ENCODE measurements at places on chromosomes 16 and 17.

DNA sequence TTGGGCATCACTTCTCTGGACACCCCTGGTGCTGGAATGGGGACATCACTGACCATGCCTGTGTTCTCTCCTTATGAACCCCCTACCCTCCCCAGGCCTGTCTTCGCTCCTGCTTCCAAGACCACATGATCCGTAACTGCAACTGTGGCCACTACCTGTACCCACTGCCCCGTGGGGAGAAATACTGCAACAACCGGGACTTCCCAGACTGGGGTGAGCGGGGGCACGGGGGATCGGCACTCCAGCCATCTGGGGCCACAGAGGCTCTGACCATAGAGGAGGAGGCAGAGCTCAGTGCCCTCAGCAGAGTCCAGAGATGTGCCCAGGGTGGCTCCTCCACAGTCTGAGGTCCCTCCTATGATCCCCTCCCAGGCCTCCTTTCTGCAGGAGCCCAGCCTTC lies 73.5 kb downstream of the SCNN1B start:
- no peak for DNase-seq

- DNase-seq = no peak
These were observed 13.3 kb downstream of the ARL2BP start for GRCh38 chr16:57258226-57258909.

DNA sequence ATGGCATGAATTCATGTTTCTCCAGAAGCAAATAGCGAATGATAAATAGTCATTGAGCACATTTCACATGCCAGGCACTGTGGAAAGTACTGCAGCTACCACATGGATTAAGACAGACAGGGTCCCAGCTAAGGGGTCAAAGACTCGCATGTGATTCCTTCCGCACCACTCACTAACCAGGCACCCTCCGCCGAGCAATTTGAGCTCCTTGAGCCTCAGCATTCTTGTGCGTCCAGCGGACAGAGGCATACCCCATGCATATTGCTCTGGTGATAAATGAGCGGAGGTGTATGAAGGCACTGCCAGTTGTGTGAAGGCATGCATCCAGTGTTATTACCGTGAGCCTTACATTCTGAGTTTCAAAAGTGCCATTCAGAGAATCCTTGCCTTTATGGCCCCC lies 358.7 kb downstream of the HS3ST4 start:
- no peak for DNase-seq

DNA sequence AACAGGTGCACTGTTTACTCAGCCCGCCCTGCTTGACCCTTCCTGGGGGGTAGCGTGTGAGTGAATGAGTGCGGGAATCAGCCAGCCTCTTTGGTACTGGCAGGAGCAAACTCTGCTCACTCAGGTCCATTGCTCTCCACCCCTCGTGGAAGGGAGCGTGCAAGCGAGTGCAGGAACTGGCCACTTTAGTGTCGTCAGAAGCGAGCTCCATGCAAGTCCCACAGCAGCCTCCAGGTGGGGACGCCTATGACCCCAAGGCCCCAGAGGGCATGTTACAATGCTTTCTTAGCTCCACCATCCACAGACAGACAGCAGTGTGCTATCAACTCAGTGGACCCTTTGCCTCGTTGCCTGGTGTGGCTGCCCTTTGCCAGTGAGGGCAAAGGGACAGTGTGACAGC lies 1025.1 kb upstream of the CDH8 start:
- DNase-seq = no peak

GRCh38 chr16:81277541-81278080 lies 37.2 kb upstream of the GAN start:
- DNase-seq = no peak

DNA sequence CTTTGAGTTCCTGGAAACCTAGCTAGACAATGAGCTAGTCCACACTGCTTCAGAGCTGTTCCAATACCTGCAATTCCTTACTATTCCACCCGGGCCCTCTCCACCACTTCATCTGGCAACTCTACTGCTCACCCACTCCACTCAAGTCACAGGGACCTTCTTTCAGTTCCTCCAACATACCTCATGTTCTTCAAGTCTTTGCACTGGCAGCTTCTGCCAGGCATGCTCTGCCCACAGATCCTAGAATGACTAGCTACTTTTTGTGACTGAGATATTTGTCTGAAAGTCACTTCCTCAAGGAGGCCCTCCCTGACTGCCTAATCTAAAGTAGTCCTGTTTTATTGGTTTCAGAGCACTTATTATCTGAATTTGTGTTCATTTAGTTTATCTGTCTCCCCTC lies 86.4 kb downstream of the TEX14 start:
- peak; percentile 11 for DNase-seq

- DNase-seq = no peak
These were observed 234.5 kb downstream of the SEC14L1 start for GRCh38 chr17:77375108-77375916.

All from HEK293T (cell line).